GM12891 (cell line): ENCODE measurements at places on chromosomes 5 and 9.

DNA sequence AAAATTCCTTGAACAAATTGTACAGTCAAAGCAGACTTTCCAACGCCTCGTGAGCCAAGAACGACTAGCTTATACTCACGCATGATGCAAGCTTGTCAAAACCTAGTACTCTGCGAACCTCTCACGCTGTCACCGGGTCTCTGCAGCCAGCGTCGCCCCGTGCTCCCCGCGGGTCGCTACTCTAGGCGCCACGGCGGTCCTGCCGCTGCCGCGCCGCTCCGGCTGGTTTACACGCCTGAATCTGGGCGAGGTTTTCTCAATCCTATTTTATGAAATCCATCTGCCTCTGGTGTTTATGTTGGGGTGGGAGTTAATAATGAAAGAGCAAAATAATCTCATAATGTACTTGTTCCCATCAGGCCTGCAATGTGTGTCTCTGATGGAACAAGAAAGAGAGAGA lies 90.9 kb downstream of the SV2C start:
- DNase-seq, result no peak

GRCh38 chr9:138066049-138066448 lies 188.5 kb downstream of the CACNA1B start:
- DNase-seq, result no peak

DNA sequence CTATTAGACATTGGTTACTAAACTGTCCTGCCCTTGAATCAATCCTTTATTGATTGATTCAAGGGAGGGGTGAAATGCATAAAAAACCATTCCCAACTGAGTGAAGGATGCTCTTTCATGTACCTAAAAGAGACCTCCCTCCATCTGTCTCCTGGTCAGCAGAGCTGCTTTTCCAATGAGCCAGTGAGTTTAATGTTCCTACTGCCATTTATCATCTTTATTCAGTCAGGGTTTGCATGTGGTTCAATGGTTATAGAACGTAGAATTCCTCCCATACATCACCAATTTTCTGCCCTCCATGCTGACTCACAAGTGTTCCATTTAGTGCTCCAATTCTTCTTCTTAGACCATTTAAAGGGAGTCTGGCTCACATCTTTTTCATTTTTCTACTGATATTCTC lies 199.1 kb upstream of the PCSK5 start:
- DNase-seq, result no peak

- no peak for DNase-seq
These were observed 54.8 kb downstream of the PWWP2A start for GRCh38 chr5:160064417-160064810.

DNA sequence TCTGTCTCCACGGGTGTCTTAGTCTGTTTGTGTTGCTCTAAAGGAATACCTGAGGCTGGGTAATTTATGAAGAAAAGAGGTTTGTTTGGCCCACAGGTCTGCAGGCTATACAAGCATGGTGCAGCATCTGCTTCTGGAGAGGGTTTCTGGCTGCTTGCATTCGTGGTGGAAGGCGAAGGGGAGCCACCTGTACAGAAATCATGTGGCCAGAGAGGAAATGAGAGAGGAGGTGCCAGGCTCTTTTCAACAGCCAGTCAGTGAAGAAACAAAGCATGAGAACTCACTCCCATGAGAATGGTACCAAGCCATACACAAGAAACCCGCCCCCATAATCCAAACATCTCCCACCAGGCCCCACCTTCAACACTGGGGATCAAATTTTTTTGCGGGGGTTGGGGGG lies 53.4 kb downstream of the PFDN1 start:
- no peak for DNase-seq

GRCh38 chr9:79131246-79131774 lies 440.5 kb upstream of the TLE4 start:
- no peak for DNase-seq

DNA sequence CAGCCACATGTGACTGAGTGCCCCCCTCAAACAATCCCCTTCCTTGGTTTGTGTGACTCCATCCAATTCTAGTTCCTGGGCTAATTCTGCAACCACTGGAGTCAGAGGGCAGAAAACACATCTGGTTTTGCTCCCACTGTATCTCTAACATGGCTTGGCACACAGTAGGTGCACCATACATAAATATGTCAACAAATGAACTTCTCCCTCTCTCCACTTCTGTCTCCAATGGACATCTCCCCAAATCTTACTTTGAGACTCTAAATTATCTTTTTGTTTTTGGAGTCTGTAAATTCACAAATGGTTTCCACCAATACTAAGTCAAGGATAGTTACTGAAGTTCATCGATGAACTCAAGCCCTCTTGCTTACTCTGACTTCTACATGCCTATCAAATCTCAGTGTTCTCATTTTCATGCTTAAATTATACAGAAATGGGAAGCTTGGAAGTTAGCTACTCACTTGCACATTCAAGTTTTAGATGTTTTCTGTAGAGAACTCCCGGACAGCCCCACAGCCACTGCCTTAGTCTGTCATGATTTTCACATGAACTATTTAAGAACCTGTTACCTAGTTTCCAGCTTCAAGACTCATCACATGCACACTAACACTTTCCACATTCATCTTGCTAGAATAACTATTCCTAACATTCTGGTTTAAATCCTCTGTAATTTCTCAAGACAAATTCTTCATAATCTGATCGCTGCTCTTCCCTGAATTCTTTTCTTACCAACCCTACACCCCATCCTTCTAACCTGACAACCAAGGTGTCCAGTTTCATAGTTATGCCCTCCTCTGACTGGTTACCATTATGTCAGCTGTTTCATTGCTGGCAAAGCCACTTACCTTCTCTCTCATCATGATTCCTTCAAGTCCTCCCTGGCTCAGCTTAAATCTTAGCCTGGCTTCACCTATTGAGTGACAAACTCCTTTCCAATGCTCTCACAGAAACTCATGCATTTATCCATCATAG lies 6.0 kb downstream of the RPL37 start:
- DNase-seq, result no peak

- DNase-seq, result no peak
These were observed 1817.6 kb upstream of the C9orf72 start for GRCh38 chr9:29390859-29391258.

- no peak for DNase-seq
These were observed 24.8 kb downstream of the FYB1 start for GRCh38 chr5:39194466-39195136.

- no peak for DNase-seq
These were observed 347.2 kb upstream of the CD180 start for GRCh38 chr5:67543720-67544270.

GRCh38 chr5:26487553-26487952 lies 550.8 kb downstream of the CDH9 start:
- no peak for DNase-seq
